ENCODE measurements at places on chromosomes 11 and 22.

DNA sequence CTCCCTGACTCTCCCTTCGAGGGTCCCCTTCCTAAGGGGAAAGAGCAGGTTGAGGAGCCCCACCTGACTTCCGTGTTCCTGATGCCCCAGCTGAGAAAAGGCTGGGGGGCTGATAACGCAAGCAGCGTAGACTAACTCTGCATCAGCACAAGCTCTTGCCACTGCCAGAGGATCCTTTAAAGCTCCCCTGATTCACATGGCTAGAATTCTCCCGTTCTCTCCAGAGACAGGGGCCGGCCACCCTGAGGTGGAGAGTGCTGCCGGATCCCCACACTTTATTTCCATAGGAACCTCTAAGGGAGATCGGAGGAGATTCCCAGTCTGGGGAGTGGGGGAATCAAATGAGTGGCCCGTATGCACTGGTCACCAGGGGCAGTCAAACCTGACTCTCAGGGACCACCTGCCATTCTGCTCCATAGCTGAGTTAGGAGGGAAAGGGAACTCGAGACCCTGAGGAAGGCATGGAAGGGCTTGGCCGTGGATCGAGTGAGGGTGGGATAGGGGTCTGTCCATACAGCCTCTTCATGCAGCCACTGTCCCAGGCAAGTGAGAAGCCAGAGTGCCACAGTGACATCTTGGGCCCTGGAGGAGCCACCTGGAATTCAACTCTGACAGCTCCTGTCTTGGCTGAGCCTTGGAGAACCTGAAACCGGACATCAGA, 1.4 kb upstream of the VSIG10L2 start:
- no peak for DNase-seq

- DNase-seq: peak; percentile 71
Observed at GRCh38 chr11:65225279-65226102, 36.3 kb upstream of the POLA2 start.

GRCh38 chr11:7672276-7672959, 882 bp downstream of the CYB5R2 start:
- DNase-seq: no peak

DNA sequence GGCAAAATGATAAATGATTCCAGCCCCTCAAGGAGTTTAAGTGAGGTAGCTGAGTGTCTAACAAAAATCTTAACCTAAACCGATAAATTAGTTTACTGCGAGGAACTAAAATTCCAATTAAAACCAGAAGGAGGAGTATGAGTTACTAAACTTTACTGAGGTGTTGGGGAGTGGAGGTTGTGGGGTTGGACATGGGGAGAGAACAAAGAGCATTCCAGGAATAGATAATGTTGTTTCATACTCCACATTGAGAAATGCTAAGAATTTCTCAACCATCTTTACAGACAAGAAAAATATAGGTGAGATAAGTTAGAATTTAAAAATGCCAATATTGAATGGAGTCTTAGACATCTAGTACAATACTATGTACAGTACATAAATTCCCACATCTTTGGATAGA, 488.6 kb downstream of the METTL15 start:
- no peak for DNase-seq

DNA sequence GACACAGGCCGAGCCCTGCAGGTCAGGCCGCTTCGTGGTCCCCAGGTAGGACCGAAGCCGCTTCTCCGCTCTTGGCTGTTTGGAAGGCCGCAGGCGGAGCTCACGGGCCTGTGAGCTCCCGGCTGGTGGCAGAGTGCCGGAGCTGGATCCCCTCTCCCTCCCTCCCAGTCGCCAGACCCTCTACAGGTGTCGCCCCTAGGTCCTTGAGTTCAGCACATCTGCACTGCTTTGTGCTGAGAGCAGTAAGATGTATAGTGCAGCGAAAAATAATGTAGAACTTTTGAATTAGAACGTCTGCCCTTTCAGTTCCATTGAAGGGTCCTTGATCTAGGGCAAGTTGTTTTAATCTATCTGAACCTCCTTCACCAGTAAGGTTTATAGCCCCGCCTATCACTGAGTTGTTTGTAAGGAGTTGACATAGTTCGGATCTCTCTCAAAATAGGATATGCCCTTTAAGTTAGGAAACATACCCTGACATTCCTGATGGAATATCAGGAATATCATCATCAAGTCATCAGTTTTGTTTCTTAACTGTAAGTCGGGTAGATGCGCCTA, 419 bp downstream of the ANKRD49 start:
- DNase-seq: no peak

- no peak for DNase-seq
Observed at GRCh38 chr11:134762248-134763029, 350.4 kb upstream of the B3GAT1 start.

GRCh38 chr22:26095256-26095956, 73.9 kb upstream of the SEZ6L start:
- DNase-seq: peak; percentile 55

- DNase-seq: no peak
Observed at GRCh38 chr22:46112405-46112804, 37.9 kb upstream of the PPARA start.

- DNase-seq: no peak
Observed at GRCh38 chr11:18065572-18065971, 19.5 kb upstream of the TPH1 start.

GRCh38 chr22:39839917-39840510, 53.5 kb downstream of the ENTHD1 start:
- peak; percentile 5 for DNase-seq

- no peak for DNase-seq
Observed at GRCh38 chr22:41612603-41613306, 8.1 kb downstream of the DESI1 start.

GRCh38 chr11:27869701-27870100, 169.4 kb upstream of the BDNF start:
- no peak for DNase-seq

- no peak for DNase-seq
Observed at GRCh38 chr22:26848244-26848920, 191.0 kb downstream of the MIAT start.

GRCh38 chr11:14861680-14862079, 30.4 kb downstream of the CYP2R1 start:
- DNase-seq: no peak

DNA sequence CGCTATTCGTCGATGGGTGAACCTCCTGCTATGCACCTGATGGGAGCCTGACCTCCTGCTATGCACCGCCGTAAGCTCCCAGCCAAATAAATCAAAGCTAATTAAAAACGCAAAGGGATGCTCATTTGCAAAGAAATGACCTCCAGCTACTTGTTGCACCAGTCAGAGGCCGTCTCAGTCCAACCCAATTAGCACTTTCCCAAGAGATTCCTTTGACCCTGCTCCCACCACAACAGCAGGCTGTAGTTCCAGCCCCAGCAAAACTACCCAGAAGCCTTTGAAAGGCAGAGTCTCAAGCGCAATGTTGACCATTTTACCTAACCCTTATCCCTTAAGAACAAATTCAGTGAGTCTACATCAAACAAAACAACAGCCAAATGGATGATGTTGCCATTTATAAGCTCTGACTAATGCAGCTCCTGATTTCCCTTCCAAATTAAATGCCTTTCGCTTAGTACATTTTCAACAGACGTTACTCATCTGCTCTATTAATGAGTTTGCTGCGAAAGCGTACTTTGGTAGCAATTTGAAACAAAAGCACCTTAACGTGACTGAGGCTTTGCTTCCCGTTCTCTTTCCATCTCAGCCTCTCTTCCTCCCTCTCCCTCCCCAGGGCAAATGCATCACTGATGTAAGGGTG, 17.2 kb upstream of the BSX start:
- no peak for DNase-seq

- DNase-seq: no peak
Observed at GRCh38 chr11:79325851-79326250, 115.0 kb downstream of the TENM4 start.

- DNase-seq: no peak
Observed at GRCh38 chr22:49203091-49203858, 624.4 kb downstream of the BRD1 start.

- DNase-seq: no peak
Observed at GRCh38 chr11:6926208-6927029, at the start of gene ZNF215. ZNF215 (plus strand) TSS chr11:6926426; CDS start chr11:6932273, 5,847 bp downstream.

- DNase-seq: no peak
Observed at GRCh38 chr22:31906569-31906968, 37.8 kb upstream of the YWHAH start.

- DNase-seq: no peak
Observed at GRCh38 chr11:108858622-108859021, 193.8 kb downstream of the DDX10 start.

- DNase-seq: no peak
Observed at GRCh38 chr11:12778240-12778905, 104.2 kb downstream of the TEAD1 start.

- DNase-seq: no peak
Observed at GRCh38 chr11:57596266-57596885, 1.1 kb upstream of the SERPING1 start.

DNA sequence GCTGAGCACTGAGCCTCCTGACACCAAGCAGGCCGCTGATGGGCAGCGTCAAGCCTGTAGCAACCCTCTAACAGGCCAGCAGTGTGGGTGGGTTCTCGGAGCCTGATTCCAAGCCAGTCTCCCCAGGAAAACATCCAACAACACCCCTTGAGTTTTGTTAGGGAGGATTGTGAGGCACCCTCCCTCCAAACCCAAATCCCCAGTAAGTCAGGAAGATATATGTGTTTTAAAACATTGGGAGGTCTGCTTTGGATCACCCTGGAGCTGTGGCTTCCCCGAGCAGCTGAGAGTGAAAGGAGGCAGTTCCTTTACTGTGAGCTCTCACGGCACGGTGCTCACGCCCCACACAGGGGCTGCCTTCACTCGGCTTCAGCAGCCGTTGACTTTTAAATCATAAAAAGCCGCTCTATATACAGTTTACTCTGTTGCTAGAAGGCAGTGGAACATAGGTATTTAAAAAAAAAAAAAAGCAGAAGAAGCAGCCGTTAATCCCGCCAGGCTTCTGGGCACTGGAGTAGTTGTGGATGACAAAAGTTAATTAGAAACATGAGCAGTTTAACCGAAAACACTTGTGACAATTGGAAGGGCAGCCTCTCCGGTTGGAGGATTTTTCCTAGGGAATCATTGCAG, 218.6 kb downstream of the NAV2 start:
- no peak for DNase-seq

- no peak for DNase-seq
Observed at GRCh38 chr11:134541355-134541754, 129.3 kb upstream of the B3GAT1 start.

- DNase-seq: peak; percentile 72
Observed at GRCh38 chr22:38397189-38398085, 57.6 kb downstream of the KCNJ4 start.

GRCh38 chr22:24407884-24408283, 19.5 kb upstream of the ADORA2A start:
- DNase-seq: no peak

- no peak for DNase-seq
Observed at GRCh38 chr11:89633135-89633705, 76.9 kb upstream of the TRIM77 start.

DNA sequence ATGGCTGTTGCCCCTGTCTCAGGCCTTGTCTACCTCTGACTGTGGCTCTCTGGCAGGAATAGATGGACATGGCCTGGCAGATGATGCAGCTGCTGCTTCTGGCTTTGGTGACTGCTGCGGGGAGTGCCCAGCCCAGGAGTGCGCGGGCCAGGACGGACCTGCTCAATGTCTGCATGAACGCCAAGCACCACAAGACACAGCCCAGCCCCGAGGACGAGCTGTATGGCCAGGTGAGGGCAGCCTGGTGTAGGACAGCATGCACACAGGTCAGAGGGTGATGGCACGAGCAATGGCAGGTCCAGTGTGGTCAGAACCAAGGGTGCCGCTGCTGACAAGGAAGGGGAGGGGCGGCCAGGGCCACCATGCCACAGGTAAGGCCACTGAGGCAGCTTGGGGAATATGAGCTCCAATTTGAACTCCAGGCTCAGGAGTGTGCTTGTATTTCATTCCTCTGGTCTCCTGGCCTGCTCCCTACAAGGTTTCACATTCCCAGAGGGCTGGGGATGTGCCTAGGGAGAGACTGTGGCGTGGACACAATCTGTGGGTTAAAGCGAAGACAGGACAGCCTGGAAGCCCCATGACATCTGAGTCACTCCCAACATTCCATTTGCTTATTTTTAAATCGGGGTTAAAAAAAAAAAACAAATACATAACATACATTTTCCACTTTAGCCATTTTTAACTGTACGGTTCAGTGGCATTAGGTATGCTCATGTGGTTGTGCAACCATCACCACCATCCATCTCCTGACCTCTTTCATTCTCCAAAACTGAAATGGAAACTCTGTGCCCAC, 562 bp downstream of the FOLR3 start:
- no peak for DNase-seq

- no peak for DNase-seq
Observed at GRCh38 chr22:41110968-41111367, 18.6 kb downstream of the EP300 start.

GRCh38 chr22:21642584-21643448, 714 bp downstream of the SDF2L1 start:
- peak; percentile 77 for DNase-seq

DNA sequence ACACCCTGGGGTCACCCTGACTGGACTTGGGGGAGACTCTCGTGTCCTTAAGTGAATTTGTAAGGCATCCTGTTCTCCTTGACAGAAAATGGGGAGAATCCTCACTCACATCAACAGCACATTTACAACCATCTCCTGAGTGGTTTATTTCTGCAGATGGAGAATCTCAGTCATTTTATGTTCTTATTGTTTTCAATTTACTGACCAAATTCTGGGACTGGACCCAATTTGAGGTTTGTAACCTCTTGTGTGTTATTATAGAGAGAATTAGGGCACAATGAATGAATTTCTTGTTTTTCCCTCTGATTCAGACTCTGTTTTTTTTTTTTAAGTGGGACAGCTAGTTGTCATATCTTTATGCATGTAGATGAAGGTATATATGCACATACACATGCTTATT, 104.9 kb downstream of the ADAMTS15 start:
- no peak for DNase-seq

- no peak for DNase-seq
Observed at GRCh38 chr11:82683029-82683428, 50.6 kb downstream of the FAM181B start.

DNA sequence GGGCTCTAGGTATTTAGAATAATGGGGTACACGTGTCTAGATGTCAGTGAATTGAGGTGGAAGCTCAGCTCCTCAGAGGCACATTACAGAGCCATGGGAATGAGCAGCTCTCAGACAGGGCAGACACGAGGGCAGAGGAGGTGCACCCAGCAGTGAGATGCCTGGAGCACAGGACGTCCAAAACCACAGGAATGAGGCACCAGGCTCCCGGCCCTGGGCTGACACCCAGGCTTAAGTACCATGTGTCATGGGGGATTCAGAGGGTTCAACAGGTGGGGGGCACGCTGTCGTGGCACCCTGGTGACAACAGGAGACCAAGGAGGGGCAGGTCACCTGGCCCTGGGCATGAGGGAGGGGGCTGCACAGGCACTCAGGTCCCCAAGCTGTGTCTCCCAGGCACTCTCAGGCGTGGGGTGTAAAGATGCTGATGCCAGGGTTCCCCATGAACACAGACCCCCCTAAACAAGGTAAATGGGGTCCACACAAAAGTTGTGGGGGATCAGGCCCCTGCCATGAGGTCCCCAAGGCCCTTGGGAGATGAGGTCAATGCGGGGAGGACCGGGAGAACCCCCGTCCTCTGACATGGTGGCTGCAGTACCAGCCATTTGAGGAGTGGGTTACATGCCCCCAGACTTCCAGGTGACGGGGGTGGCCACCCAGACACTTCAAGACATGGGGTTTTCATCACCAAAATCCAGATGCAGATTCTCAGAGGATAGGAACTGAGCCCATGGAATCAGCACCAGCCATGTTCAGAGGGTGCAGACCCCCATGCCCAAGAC, 5.6 kb upstream of the SYT8 start:
- no peak for DNase-seq

- DNase-seq: no peak
Observed at GRCh38 chr22:38952281-38952993, 5.0 kb upstream of the APOBEC3A start.
